MG63 (cell line): ENCODE measurements at places on chromosomes 7 and 10. TPM values are rescaled to one million over a fixed set of nuclear protein-coding genes. Genes with fewer than 3 reads are reported as not detected.

- DNase-seq: no peak
These were observed 14.0 kb upstream of the ZNF273 start for GRCh38 chr7:64888901-64889685.

DNA sequence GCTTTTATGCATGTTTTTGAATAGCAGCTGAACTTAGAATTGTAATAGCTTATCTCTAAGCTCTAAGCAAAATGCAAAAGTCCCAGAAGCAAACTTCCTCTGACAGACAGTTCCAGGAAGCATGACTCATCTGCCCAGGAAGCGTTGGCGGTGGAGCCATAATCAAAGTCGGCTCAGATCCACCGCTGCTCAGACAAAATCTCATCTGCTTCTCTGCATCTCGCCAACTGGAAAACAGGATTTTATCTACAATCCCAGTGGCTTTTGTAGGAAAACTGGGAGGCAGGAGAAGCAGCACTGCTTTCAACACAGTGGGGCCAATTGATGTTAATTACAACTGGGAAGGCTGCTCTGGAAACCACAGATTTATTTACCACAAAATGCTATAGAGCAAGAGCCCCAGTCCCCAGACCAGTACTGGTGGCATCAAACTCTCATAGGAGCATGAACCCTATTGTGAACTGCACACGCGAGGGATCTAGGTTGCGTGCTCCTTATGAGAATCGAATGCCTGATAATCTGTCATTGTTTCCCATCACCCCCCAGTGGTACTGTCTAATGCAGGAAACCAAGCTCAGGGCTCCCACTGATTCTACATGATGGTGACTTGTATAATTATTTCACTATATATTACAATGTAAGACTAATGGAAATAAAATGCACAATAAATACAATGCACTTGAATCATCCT is 99.9 kb downstream of the CUBN start:
- peak; percentile 84 for DNase-seq

DNA sequence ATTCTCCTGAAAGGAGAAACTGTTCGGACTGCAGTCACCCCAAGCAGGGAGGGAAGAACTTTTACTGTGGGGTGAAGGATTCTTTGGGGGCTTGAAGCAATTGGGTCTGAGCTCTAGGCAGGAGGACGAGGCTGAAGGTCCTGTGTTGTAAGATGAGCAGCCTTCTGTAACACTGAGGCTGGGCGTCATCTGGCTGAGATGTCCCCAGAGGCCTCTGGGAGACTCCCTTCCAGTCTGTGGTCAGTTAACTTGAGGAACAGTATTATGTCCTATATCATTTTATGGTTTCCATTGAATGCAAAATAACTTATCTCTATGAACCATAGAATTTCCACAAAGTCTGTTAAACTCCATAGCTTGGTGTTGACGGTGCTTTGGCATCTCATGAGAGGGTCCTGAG is 26.3 kb downstream of the FIGNL1 start:
- DNase-seq: no peak

DNA sequence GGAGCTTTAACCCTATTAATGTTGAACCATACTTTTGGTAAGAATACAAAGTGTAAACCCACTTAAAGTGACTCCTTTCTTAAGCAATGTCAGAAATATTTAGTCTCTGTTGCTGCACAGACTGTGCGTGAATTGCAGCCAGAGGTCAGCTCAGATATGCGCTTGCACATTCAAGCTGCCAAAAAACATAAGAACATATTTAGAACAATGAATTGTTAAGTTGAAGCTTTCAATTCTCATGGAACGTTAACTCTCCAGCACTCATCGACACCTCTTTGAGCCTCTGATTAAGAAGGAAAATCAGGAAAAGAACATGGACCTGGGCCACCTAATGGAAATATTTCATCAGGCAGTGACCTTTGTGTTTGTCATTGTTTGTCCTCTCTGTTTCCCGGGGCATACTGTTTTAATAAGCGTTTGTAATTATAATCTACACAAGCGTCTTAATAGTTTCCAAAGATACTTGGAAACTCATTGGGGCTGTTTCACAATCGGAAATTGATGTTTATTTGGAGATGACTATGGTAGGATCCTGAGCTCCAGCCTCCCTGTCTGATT is 193.0 kb upstream of the CELF2 start:
- peak; percentile 75 for DNase-seq

DNA sequence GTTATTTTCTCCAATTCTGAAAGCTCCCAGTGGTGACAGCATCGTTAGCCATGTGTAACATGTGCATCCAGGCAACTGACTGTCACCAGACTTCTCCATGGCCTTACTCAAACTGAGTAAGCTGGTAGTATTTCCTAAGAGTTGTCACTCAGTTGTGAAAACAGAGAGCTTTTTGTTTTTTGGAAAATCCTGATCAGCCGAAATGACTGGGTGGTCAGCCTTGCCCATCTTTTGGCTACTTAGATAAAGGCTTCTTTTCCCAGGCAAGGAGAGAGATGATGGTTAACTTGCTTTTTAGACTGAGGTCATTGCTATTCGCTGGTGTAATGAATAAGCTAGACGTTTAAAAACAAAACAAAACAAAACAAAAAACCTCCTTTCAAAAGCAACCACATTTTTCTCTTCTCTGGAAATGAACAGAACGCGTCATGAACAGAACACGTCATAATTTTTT is 159.5 kb upstream of the KLF14 start:
- no peak for DNase-seq

- DNase-seq: no peak
These were observed 20.5 kb upstream of the ZNF273 start for GRCh38 chr7:64882341-64883112.

DNA sequence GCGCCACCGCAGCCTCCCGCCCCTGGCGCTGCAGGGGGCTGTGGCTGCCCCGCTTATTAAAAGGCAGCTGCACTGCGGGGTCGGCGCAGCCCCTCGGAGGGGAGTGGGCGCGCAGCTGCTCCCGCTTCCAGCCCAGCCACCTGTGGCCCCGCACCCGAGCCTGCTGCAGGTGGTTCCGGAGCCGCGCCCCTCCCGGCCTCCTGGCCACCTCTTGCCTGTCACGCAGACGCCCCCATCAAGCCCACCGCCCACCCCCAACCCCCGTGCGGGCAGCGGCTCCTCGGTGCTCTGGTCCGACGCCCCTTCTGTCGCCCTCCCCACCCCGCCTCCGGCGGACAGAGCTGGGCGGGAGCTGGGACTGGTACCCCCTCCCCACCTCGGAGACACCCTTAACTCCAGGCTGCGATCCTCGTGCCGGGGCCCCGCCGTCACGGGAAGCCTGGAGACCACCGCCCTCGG is 549 bp downstream of the CALY start:
- no peak for DNase-seq

DNA sequence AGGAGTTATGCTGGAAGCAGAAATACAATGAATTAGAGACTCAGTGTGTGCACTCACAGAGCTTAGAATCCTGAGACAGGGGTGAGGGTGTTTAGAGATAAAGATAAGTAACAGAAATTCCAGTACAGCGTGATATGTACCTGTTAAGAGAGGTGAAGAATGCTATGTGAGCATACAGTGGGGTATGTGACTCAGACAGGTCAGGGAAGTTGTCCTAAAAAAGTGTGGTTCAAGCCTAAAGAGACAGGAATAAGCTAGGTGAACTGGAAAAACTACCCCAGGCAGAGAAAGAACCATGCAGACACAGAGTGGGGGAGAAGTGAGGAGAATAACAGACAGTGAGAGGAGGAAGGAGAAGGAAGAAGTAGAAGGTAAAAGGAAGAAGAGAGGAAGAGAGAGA is 8.6 kb downstream of the SMIM30 start:
- no peak for DNase-seq

- peak; percentile 89 for DNase-seq
These were observed 18.9 kb downstream of the RCC1L start for GRCh38 chr7:75054744-75055143.

PLXDC2 gene
- under 0.01 TPM in 1 of 2 replicates, not detected in the other for total RNA-seq

UPK3BL2 gene
- 2.5 TPM in 1 of 2 replicates, not detected in the other for total RNA-seq
